Activated CD4-positive, alpha-beta T cell treated with anti-CD3 and anti-CD28 coated beads for 1 hour (primary cell): ENCODE measurements at places on chromosomes 3 and 15.
A peak's percentile ranks its signal among the peaks of the same experiment; 100 is the strongest.

- DNase-seq, result no peak
Observed at GRCh38 chr15:59998305-59998949, 5.7 kb upstream of the FOXB1 start.

DNA sequence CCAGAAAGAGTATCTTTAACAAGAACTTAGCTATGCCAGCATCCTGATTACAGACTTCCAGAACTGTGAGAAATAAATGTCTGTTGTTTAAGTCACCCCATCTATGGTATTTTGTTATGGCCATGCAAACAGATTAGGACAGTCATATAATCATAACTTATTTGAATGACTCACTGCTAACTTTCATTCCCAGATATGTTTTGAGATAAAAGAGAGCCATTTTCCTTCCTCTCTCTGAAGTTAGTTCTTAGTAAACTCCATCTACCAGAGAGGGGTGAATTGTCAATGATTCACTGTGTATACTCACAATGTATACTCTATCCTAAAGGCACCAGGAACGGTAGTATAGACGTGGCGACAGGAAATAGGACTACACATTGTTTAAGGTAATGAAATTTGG lies 179.4 kb upstream of the DPH6 start:
- no peak for DNase-seq

DNA sequence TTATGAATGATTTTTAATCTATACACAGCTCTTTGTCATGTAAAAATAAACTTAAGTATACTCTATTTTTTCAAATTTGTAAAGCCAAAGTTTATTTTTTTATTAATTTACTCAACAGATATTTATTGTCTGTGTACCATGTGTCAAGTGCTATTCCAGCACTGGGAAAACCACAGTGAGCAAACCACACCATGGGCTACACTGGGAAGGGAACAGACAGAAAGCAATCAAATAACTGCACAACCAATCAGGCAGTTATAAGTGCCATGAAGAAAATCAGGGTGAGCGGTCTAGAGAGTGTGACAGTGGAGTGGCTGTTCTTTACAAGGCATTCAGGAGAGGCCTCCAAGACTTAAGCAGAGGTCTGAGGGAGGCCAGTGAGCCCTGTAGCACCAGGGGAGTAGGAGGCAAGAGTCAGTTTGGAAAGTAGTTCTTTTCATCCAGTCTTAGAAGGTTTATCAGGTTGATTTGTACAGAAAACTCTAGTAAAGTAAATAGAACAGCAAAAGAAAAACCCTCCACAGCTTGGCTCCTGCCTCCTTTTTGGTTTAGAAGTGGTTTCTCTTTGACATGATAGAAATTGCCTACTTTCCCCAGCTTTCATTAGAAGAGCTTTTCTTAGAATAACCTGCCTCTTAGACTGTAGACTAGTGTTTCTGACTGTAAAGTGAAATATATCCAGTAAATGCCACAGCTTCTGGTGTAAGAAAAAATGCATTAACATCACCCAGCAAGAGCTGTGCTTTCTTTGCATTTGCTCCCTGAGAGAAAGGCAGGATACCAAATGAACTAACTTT lies 13.7 kb downstream of the EIF2AK4 start:
- DNase-seq, result no peak

GRCh38 chr3:57998366-57999283 lies 9.6 kb upstream of the FLNB start:
- no peak for DNase-seq

GRCh38 chr3:191531434-191531972 lies 70.5 kb downstream of the PYDC2 start:
- no peak for DNase-seq

- DNase-seq, result no peak
Observed at GRCh38 chr3:162665684-162666391, 1169.2 kb downstream of the OTOL1 start.

GRCh38 chr3:69051756-69052471 lies at the start of gene TMF1:
TSS of gene TMF1 (minus strand) at chr3:69052333. CDS start at chr3:69052086, 247 bp downstream.
- DNase-seq, result peak; percentile 95

DNA sequence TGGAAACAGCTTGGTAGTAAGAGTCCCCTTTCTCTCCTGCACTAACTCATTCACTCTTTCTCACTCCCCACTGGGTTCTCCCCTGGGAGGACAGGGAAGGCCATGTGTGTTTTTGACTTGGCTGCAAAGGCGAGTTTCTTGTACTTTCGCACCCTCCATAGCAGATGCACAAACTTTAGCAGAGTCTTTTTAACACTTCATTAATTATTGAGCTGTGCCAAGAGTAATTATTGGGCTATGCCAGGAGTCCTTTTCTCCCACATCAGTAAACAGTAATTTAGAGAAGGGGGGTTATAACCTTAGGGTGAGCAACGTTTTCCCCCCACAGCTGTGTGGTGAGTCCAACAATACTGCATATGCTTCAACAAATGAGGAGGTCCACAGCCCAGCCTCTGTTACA lies 224.4 kb upstream of the ATP11B start:
- DNase-seq, result no peak

GRCh38 chr15:95503640-95504225 lies 826.8 kb upstream of the NR2F2 start:
- DNase-seq, result no peak

DNA sequence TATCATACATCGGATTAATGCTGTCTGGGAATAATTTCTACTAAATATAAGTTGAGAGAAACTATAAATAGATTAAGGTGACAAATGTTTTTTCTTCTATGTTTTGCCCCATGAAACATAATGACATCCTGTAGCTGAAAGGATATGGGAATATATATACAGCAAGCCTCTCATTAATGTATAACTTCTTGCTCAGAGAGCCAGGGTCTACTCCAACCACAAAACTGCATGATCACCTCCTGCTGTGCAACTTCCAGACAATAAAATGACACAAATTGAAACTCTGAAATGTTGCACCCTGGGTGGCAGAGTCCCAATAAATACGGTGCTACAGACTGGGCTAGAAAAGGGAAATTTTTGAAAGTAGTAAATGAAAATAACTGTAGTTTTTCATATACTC lies 571.9 kb upstream of the CBLB start:
- DNase-seq, result no peak

- no peak for DNase-seq
Observed at GRCh38 chr3:144437989-144438388, 466.4 kb downstream of the DIPK2A start.

GRCh38 chr15:62994439-62994838 lies 48.1 kb upstream of the TPM1 start:
- DNase-seq, result no peak

DNA sequence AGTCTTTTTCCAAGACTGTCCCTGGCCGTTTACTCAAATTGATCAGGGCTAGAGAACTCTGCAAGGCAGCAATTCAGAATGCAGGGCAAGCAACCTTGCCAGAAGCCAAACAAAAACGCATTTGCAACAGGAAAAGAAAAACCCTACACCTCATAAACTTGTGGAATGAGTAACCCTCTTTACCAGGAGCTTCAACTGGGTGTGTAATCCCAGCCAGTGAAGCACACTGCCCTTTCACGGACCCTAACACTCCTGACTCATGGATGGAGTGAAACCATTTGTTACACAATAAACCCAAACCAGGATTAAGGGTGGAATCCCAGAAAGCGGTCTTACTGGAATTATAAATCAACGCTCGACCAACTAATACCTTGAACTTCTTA lies 14.8 kb upstream of the LDHAL6B start:
- no peak for DNase-seq

- DNase-seq, result peak; percentile 23
Observed at GRCh38 chr3:183116025-183116614, 16.8 kb upstream of the MCCC1 start.

DNA sequence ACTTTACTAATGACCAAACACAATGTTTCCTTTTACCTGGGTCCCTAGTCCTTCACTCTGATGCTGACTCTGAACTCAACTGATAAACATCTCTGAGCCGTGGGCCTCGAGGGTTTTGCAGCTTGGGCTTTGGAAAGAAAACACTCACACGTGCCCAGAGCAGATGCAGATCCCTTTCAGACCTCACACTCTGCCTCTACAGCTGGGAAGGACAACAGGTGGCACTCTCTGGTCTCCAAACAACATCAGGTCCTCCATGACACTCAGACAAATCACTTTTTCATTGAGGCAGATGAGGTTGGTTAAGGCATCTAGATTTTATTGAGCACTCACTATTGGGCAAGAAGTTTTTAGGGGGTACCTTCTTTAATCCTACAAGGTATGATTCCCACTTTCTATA lies 64.7 kb upstream of the NTRK3 start:
- no peak for DNase-seq

- DNase-seq, result no peak
Observed at GRCh38 chr3:119562307-119562961, 3.0 kb upstream of the CD80 start.

GRCh38 chr15:46296797-46297196 lies 662.0 kb downstream of the SQOR start:
- no peak for DNase-seq

- no peak for DNase-seq
Observed at GRCh38 chr15:64634576-64635498, 140.6 kb downstream of the RBPMS2 start.

GRCh38 chr3:56087451-56088053 lies 380.7 kb downstream of the ERC2 start:
- no peak for DNase-seq

- no peak for DNase-seq
Observed at GRCh38 chr15:67515557-67515956, 5.4 kb upstream of the C15orf61 start.

DNA sequence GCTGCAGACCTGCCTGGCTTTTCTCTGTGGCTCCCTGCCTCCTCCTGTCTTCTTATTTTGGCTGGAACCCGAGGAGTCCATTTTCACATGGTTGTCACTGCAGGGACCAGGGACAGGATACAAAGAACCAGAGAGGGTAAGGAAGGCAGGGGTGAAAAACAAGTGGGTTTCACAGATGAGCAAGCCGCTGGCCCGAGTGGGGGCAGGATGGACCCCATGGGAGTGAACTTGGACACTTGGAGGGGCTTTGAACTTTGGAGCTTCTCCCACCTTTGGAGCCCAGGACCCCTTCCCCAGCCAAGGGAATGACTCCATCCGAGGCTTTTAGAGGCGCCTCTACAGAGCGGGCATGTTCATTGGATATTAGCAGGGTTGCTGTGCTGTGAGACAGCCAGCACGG lies 26.9 kb upstream of the ADCY5 start:
- no peak for DNase-seq

- DNase-seq, result no peak
Observed at GRCh38 chr3:17213102-17213501, 328.3 kb downstream of the PLCL2 start.

DNA sequence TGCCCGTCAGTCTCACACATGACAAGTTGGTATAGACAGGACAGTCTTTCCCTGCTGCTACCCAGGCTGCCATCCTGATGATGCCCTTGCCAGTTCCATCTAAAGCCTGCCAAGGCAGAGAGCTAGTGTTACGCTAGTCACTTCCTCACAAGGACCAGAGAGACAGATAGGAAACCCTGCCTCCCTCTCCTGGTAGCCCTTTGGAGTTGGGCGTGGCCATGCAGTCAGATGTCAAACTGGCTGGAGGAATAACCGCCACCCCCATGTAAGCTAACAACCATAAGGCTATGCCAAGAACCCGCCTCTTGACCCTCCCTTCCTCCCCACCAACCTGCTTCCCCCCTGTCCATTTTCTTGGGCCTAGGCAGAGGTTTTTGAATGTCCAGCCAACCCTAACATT lies 2.8 kb downstream of the TMEM115 start:
- DNase-seq, result no peak

DNA sequence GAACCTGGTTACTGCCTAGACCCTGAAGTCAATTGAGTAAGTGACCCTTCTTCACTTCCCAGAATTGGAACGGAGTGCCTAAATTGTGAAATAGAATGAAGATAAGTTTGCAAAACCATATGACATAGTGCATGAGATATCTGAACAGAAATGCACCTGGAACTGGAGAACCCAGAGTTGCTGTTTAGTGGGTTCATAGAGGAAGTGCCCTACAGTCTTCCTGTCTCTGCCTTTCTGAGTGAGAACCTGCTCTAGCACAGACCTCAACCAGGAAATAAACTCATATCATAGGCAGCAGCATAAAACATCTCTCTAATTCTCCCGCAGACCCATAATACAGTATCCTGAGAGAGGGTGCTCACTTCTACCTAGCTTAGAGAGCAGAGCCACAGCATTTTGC lies 82.9 kb downstream of the EOMES start:
- no peak for DNase-seq

- no peak for DNase-seq
Observed at GRCh38 chr15:78353093-78353492, 12.9 kb downstream of the CRABP1 start.

DNA sequence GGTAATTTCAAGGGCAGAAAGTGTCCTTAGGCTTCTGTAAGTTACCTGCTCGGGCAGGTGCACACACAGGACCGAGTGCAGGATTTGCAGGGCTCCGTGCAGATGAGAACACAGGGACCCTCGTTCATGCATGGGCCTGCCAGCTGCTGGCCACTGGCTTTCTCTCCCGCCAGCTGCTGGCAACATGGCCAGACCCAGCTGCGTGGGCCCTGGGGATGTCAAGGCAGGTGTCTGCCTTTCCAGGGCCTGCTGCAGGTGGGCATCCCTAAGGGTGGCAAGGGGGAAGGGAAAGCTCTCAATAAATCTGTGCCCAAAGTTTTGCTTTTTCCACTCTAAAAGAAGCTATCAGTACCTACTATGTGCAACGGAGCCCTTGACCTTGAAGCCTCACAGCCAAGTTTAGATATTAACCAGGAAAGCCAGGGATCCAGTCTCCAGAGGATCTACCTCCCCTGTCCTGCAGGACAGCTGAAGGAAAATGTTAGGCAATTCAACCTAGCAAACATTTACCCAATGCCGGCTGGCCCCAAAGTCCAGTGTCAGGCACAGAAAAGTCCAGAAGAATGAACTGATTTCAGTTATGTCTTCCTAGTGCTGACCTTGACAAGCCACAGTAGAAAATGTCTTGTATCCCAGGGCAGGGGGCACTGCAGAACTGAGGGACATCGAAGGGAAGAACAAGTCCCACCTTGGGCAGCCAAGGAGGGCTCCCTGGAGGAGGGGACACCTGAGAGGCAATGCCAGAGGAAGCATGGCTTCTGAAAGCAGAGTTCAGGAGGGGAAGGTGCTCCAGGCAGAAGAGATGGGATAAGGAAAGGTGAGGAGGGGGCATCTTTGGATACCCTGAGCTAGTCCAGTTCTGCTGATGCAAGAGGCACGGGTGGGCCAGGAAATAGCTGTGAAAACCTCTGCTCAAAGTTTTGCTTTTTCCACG lies 26.4 kb downstream of the NUP210 start:
- no peak for DNase-seq

GRCh38 chr3:195708626-195709481 lies 11.9 kb upstream of the MUC20 start:
- no peak for DNase-seq

- no peak for DNase-seq
Observed at GRCh38 chr3:185399737-185400667, 37.1 kb downstream of the MAP3K13 start.

DNA sequence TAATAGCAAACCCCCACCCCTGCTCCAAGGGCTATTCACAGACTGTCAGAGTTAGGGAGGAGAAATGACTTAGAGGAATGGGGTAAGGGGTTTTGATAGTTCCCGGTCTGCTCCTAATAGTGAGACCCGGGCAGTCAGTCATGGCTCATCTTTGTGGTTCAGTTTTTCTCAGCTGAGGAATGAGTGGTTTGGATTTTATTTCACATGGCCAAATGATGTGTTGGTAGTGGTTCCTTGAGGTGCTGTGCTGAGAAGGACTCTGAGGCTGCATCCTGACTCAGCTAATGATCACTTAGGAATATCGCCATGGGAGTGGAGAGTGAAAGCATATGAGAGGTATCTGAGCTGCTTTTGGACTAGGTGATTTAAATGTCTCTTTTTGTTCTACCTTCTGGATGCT lies 80.2 kb downstream of the LPP start:
- DNase-seq, result no peak
